ENCODE measurements at places on chromosomes 2 and 18. TPM values are rescaled to one million over a fixed set of nuclear protein-coding genes. Genes with fewer than 3 reads are reported as not detected.

- no peak for DNase-seq
- no peak overlapping the region for H3K4me3 ChIP-seq
- no peaks in the 10 kb centered on the region for H3K36me3 ChIP-seq
- no peaks in the 10 kb centered on the region for H3K4me1 ChIP-seq
- H3K27me3 ChIP-seq: no peaks in the 10 kb centered on the region
Observed at GRCh38 chr2:1132328-1132969, 181.8 kb downstream of the SNTG2 start.

DNA sequence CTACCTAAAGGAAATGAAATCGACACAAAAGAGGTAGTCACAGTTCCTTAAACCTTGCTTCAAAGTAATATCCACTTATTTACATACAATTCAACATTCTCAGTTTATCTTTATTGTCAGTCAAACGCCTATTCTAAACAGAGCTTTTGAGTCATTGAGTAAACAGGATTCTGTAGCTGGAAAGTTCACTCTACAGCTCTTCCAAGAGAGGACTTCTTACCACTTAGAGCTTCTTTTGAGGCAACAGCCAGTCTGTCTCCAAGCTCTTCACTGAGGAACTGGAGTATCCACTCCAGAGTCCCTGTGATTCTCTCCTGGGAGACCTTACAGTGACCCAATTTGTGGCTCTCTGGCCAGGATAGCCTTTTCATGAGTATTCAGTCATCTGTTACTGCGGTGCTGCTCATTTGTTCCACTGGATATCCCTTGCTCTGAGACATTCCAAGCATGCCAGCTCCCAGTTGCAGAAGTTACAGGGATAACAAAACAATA lies 210.9 kb upstream of the OSR1 start:
- no peaks in the 10 kb centered on the region for H3K36me3 ChIP-seq
- no peak overlapping the region for H3K27ac ChIP-seq
- DNase-seq: no peak
- H3K27me3 ChIP-seq: no peaks in the 10 kb centered on the region
- H3K4me3 ChIP-seq: no peak overlapping the region

DNA sequence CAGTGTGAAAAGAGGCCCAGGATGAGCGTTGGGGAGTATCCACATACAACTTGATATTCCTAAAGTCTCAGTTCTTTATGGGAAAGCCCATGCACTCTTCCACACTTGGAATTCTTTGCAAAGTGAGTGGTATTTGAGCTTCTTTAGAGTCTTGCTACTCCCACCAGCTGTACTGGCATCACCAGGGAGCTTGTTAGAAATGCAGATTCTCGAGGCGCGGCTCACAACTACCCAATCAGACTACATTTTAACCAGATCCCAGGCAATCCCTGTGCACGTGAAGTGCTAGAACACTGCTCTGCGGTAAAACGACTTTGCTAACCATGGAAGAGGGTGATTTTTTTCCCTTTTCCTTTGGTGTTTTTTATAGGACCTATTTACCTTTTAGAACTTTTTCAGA lies 184.7 kb downstream of the NEDD4L start:
- no peaks in the 10 kb centered on the region for H3K27me3 ChIP-seq
- no peaks in the 10 kb centered on the region for H3K36me3 ChIP-seq
- H3K27ac ChIP-seq: no peak overlapping the region

- H3K36me3 ChIP-seq: no peaks in the 10 kb centered on the region
- H3K27me3 ChIP-seq: no peaks in the 10 kb centered on the region
- DNase-seq: no peak
- H3K4me3 ChIP-seq: no peak overlapping the region
- no peak overlapping the region for H3K27ac ChIP-seq
- peaks cover 9% of the 10 kb centered on the region for H3K4me1 ChIP-seq
Observed at GRCh38 chr2:202135091-202135874, 62.2 kb downstream of the KIAA2012 start.

DNA sequence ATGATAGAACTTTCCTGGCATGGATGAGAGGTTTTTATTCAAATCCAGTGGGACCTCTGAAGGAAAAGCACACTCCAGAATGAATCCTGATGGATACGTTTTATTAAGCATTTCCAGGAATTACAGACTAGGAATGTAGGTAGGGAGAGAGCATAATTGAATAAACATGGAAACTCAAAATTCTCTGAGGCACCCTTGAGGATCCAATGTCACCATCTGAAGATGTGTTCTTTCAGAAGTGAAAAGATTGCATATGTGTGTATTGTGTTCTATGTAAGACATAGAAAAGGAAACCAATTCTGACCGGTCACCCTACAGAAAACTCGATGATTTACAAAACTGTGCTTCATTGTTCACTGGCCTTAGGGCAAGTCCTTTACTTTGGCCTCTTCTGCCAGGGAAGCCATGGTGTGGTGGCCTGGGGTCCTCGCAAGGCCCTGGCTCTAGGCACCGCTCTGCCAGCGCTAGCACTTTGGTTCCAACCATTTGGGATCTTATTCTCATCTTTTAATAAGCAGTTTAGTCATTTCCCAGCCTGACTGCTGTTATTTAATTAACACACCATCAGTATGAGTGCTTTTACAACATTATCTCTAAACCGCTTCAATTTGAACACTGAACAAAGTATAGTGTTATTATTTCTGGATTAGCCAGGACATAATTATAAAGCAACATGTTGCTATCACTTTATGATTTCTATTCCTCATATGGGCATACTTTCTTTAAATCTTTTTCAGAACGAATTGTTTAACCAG lies 4.5 kb upstream of the GKN1 start:
- DNase-seq: no peak
- H3K4me3 ChIP-seq: no peak overlapping the region
- H3K27me3 ChIP-seq: peaks cover 3% of the 10 kb centered on the region
- H3K4me1 ChIP-seq: no peaks in the 10 kb centered on the region
- no peaks in the 10 kb centered on the region for H3K36me3 ChIP-seq
- H3K27ac ChIP-seq: no peak overlapping the region

GRCh38 chr2:105395691-105396090 lies 3.2 kb downstream of the FHL2 start:
- no peak overlapping the region for H3K27ac ChIP-seq
- DNase-seq: no peak
- H3K4me3 ChIP-seq: no peak overlapping the region

DNA sequence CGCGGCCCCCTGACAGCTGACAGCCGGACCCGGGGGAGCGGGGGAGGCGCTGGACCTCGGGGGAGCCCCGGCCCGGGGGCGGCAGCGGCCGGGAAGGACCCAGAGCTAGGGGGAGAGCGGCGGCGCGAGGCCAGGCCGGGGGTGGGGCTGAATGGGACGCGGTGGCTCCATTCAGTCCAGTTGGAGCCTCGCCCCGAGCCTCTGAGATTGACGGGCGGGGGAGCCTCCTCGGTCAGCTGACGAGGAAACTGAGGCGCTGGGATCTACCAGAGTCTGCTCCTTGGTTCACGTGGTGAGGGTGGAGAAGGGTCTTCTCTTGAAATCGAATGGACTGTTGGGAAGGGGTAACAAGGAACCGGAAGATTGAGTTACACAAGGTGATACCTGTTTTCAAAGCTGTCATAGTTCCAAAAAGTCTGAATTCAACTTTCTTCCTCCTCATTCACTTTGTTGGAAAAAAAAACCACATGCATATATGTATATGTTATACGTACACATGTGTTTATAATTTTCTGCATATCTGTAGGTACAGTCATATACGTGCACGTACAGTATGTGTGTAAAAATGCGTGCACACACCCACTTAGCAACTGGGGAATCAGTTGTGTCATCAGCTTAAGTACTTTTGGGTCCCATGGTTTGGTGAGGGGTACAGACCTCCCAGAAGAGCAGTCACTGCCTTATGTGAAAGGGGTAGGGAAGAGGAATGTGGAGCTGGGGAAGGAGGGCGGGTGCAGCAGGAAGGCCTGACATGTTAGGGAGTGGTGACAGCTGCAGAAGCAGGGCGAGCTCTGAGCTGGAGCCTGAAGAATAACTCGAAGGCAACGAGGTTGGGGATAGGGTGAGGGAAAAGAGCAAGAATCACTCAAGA lies 628 bp downstream of the PPP1R7 start:
- no peaks in the 10 kb centered on the region for H3K27me3 ChIP-seq
- DNase-seq: no peak
- H3K4me3 ChIP-seq: peak overlapping the region; percentile 74
- peaks cover 23% of the 10 kb centered on the region for H3K4me1 ChIP-seq
- H3K27ac ChIP-seq: peak overlapping the region; percentile 65
- H3K36me3 ChIP-seq: peaks cover 4% of the 10 kb centered on the region

DNA sequence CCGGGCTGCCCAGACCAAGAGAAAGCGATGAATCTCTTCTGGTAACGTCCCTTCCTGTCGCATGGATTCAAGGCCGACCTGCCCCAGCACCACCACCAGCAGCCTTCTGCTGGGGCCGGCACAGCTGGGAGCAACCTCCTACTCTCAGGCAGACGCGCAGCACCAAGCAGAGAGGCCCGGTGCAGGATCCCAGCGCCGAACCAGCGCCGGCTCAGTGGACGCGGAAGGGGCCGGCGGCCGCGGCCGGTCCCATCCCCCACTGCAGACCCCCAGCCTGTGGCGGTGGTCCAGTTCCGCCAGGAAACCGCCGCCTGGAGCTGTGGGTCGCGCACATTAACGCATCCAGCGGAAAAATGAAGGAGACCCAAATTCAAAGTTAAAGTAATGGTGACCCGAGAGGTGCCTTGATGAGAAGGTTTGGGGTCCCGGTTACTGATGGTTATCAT lies 525 bp upstream of the MAL start:
- H3K4me3 ChIP-seq: peak overlapping the region; percentile 72
- no peak for DNase-seq
- peaks cover 6% of the 10 kb centered on the region for H3K4me1 ChIP-seq
- no peaks in the 10 kb centered on the region for H3K36me3 ChIP-seq

DNA sequence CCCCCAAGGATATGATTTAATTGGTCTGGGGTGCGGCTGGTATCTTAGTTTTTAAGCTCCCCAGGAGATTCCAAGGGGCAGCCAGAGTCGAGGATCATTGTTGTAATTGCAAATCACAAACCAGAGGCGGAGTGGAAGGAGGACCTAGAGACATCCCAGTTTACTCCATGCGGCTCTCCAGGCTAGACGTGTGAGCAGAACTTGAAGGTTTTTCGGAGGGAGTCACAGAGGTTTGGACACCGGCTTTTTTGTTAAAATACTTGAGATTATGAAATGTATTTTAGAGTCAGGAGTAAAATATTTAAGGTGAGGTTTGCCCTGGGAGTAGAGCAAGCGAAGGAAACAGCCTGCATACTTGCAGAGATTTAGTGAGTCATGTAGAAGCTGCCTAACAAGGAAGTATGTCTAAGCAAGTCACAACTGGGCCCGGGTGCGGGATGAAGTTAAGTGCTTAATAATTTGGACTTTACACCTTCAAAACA lies 39.5 kb downstream of the TGOLN2 start:
- H3K27ac ChIP-seq: no peak overlapping the region
- no peaks in the 10 kb centered on the region for H3K27me3 ChIP-seq
- no peaks in the 10 kb centered on the region for H3K36me3 ChIP-seq

GRCh38 chr2:190943706-190944105 lies 63.1 kb downstream of the GLS start:
- no peaks in the 10 kb centered on the region for H3K27me3 ChIP-seq
- no peak for DNase-seq
- peaks cover 5% of the 10 kb centered on the region for H3K4me1 ChIP-seq

DNA sequence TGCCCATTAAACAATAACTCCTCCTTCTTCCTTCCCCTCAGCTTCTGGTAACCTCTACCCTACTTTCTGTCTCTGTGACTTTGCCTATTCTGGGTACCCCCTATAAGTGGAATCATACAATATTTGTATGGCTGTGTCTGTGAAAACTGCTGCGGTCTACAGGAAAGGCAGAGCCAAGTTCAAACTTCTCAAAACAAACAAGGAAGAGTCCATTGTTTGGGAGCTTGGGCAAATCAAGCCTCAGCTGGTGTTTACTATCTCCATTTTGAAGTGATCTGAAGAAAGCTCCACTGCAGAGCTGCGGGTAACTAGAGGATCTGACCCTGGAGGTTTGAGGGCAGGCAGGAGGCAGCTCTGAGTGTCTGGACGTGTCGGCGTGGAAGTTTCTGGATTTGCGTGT lies 48.6 kb upstream of the DAPL1 start:
- H3K27me3 ChIP-seq: peaks cover 2% of the 10 kb centered on the region
- no peak for DNase-seq
- no peak overlapping the region for H3K4me3 ChIP-seq

DNA sequence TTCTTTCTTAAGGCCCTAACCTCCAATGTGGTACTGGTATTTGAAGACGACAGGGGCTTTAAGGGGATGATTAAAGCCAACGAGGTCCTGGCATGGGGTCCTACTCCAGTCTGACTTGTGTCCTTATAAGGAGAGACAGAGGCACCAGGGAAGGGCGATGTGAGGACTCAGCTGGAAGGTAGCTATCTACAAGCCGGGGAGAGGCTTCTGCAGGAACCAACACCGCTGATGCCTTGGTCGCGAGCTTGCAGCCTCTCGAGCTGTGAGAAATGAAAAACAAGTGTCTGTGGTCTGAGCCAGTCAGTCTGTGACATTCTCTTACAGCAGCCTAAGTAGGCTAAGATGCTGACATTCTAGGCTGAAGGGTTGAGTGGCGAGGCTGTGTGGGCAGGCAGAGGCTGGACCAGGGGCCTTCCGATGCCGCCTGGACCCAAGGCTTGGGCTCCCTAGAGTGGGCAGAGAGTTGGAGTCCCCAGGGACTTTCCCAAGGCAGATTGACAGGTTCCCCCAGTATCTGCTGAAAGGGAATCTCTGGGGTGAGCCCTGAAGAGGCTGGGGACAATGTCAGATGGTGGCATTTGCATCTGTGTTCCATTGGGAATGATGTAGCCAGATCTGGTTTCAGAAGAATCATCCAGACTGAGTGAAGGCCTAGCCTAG lies 322.9 kb upstream of the HS6ST1 start:
- H3K4me1 ChIP-seq: no peaks in the 10 kb centered on the region
- H3K36me3 ChIP-seq: no peaks in the 10 kb centered on the region
- H3K27ac ChIP-seq: no peak overlapping the region
- no peaks in the 10 kb centered on the region for H3K27me3 ChIP-seq
- no peak for DNase-seq

GRCh38 chr2:88865801-88866371 lies 174.4 kb downstream of the RPIA start:
- no peak for DNase-seq
- peak overlapping the region; percentile 70 for H3K4me3 ChIP-seq

- H3K36me3 ChIP-seq: no peaks in the 10 kb centered on the region
- no peaks in the 10 kb centered on the region for H3K4me1 ChIP-seq
- no peak overlapping the region for H3K4me3 ChIP-seq
Observed at GRCh38 chr18:22505141-22505591, 87.5 kb upstream of the CTAGE1 start.

GRCh38 chr2:217033186-217033585 lies 173.3 kb upstream of the TNP1 start:
- DNase-seq: no peak
- H3K27me3 ChIP-seq: no peaks in the 10 kb centered on the region
- H3K4me1 ChIP-seq: no peaks in the 10 kb centered on the region

The ST8SIA3 gene
- polyA plus RNA-seq: not detected

The SIX3 gene
- polyA plus RNA-seq: not detected

The MALL gene
- not detected for polyA plus RNA-seq

The TUBA3D gene
- polyA plus RNA-seq: 0.37 TPM

The AMER3 gene
- polyA plus RNA-seq: not detected

The CENPA gene
- polyA plus RNA-seq: 55.3 TPM

The SLC25A52 gene
- not detected for polyA plus RNA-seq

The RGPD5 gene
- 3.1 TPM for polyA plus RNA-seq

The CD302 gene
- polyA plus RNA-seq: 1.1 TPM

The REG1B gene
- polyA plus RNA-seq: not detected

The STPG4 gene
- polyA plus RNA-seq: not detected

The SH2D6 gene
- not detected for polyA plus RNA-seq

The CNTNAP5 gene
- not detected for polyA plus RNA-seq

The ECEL1 gene
- polyA plus RNA-seq: not detected

The GAREM2 gene
- 0.38 TPM for polyA plus RNA-seq

The TEX44 gene
- polyA plus RNA-seq: not detected

The CXCR1 gene
- polyA plus RNA-seq: not detected

The UGT1A4 gene
- polyA plus RNA-seq: not detected

The NCKAP5 gene
- polyA plus RNA-seq: 0.09 TPM

The NFU1 gene
- polyA plus RNA-seq: 84.0 TPM

The SLC19A3 gene
- not detected for polyA plus RNA-seq

The SETBP1 gene
- polyA plus RNA-seq: 4.3 TPM

The DRC1 gene
- not detected for polyA plus RNA-seq

The DHRS9 gene
- polyA plus RNA-seq: not detected

The ZBTB7C gene
- not detected for polyA plus RNA-seq
